ENCODE measurements at places on chromosomes 4 and X.
A peak's percentile ranks its signal among the peaks of the same experiment; 100 is the strongest.

DNA sequence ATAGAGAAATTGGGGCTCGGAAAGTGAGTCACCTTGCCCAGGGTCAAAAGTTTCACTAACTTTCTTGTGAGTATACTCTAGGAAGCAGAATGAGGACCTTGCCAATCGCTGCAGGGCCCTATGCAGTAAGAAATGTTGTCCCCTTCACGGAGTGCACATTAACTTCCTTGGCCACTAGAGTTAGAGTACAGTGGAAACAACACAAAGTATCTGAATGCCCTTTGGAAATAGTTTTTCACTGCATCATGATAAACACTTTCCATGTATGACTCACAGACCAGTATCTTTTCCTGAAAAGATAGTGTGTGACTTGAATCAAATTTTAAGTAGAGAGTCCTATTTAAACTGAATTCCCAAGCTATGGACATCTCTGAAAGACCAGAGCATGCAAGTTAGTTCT, 45.5 kb upstream of the STK26 start:
- DNase-seq = peak; percentile 30

DNA sequence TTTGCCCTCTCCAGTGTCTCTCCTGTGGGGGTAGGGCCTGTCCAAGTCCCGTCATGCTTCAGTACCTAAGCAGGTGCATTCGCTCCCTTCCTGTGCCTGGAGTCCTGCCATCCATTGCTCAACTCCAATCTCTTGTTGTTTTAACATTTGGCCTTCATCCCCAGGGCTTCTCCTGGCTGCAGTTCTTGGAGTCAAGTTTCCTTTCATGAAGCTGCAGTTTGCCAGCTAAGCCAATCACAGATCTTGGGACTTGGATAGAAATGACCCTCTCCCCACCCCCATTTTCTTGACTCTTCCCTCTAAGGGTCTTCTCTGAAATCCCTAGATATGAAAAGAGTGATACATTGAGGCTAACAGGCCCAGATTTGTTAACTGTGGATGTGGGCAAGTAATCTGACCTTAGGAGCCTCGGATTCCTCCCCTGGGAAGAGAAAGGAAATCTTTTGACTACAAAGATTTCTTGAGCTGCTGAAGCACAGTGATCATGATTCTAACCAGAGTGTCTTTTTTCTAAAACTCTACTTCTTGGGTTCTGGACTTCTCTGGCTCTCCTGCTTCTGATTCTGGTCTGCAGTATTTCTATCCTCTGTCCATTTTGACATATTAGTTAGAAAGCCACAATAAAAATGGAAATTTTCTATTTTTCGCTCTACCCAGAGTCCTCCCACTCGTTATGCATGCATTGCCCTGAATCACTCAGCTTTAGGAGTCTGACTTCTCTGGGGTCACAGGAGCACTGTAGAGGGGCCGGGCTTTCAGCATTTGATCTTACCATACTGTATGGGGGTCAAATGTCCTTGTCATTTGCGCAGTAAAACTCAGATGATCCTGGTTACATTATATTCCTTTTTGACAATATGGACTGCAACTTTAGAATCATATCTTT, 61.0 kb downstream of the CHRNA9 start:
- peak; percentile 83 for DNase-seq

- DNase-seq = no peak
Observed at GRCh38 chrX:74534569-74535038, 79.8 kb downstream of the RLIM start.

DNA sequence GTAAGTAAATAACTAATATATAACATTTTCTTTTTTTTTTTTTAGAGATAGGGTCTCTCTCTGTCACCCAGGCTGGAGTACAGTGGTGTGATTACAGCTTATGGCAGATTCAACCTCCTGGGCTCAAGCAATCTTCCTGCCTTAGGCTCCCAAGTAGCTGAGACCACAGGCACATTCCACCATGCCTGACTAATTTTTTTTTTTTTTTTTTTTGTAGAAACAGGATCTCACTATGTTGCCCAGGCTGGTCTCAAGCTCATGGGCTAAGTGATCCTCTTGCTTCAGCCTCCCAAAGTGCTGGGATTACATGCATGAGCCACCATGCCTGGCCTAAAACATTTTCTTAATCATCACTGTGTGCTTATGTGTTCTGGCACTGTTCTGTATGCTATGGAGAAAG, 32.8 kb downstream of the MGARP start:
- DNase-seq = no peak

- DNase-seq = no peak
Observed at GRCh38 chr4:8682296-8682695, 89.7 kb downstream of the CPZ start.
